T-helper 9 cell (primary cell): ENCODE measurements at places on chromosomes 2 and 18.

DNA sequence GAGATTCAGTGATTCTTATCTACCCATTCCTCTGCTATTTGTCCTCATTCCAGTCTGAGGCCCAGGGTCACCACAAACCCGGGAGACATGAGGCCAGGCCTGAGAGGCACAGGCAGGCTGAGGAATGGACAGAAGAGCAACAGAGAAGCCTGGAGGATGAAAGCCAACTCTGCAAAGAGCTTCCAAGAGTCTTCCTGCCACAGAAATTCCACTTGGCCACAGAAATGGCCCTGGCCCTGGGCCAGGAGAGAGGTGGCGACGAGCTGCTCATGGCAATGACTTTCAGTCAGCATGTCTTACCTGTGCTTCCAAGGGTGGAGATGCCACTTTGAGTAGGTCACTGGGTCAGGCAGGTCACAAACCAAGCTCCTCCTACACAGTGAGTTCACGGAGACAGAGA lies 155.3 kb upstream of the PKDCC start:
- DNase-seq = no peak

DNA sequence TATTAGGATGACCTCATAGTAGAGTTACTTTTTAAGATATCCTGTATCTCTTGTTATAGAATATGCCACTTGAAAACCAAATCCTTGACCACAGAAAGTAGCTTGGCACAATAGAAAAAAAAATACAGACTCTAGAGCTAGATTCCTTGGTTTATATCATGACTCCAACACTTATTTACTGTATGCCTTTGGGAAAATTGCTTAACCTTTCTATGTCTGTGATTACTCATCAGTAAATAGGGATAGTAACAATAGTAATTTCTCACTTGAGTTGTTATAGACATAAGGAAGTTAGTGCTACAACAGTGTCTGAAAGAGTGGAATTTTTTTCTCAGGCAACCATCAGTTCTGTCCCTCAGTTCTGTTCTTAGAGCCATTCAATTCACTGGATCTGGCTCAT lies 193.8 kb downstream of the GULP1 start:
- DNase-seq = no peak

DNA sequence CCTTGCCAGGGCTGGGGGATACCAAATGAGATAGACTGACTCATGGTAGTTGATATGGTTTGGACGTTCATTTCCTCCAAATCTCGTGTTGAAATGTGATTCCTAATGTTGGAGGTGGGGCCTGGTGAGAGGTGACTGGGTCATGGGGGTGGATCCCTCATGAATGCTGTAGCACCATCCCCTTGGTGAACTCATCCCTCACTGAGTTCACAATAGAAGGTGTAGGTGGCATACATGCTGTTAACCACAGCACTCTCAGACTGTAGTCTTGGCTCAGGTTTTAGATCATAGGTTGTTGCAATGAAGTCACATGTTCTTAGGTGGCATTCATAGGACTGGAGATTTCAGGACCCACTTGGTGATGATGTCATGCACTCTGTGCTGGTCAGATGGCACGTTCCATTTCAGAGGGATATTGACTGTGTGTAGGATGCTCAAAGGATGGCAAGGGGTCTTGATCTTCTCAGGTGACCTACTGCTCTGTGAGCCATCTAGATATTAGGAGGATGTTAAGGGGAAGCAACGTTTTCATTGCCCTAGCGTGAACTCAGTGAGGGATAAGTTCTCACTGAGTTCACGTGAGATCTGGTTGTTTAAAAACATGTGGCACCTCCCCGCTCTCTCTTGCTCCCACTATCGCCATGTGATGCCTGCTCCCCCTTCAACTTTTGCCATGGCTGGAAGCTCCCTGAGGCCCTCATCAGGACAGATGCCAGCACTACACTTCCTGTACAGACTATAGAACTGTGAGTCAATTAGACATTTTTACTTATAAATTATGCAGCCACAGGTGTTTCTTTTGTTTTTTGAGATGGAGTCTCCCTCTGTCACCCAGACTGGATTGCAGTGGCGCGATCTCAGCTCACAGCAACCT lies 73.8 kb upstream of the ACAA2 start:
- DNase-seq = no peak

DNA sequence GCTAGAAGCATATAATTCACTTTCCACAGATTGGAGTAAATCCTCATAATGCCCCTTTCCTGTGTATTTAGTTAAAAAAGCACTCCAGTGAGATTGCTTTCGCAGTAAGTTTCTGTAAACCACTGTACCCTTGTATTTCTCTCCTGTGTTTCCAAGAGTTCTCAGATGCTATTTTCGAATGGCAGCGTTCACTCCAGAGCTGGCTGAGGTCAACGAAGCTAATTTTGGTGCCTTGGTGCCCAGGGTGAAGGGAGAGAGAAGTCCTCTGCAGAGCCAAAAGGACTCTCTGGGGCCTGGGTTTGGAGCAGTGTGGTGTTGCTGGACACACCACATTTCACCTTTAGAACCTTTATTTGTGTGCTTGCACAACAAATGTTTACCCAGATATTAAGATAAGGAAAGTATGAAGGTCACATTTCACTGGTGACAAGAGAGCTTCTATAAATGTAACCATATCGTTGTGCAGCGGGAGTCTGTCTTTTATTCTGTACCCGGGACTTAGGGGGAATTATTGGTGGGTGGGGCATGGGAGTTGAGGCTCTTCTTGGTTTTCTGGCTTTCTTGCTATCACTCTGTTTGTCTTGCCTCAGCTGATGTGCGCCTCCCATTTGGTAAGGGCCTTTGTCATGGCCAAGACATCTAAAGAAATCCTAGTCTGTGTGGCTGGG lies 9.9 kb downstream of the EPAS1 start:
- no peak for DNase-seq

DNA sequence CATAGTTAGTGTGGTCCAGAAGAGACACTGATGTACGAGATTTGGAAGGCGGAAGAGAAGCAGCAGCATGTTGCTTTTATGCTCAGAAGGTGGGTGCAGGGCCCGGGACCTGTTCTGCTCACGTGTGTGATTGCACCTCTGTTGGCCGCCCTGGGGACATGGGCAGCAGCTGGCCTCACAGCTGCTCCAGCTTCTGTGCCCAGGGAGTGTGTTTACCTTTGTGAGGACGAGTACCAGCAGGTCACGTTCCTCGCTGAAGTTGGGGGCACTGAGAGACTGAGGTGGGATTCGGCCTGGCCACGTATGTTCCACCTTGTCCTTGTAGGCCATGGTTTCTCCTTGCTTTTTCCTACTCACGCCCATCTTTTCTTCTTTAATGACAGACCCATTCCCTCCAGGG lies 86.3 kb downstream of the PMAIP1 start:
- DNase-seq = no peak
